ENCODE measurements at places on chromosomes 3 and 15.

- DNase-seq: peak; percentile 69
These were observed 25.8 kb downstream of the SPSB4 start for GRCh38 chr3:141076797-141077571.

DNA sequence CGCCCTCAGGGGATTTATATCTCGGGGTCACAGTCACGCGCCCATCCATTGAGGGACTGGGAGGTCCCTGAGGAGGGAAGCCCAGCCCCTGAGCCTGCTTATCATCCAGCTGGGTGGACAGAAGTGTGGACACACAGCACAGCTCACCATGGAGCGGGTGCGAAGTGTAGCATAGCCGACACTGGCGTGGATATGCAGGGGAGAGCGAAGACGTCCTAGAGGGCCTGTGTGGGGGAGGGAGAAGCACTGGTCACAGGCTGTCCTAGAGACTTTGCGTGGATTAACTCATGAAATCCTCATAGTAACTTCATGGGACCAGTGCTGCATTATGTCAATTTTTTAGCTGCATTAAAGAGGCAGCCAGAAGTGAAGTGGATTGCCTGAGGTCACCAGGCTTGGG, 26.1 kb upstream of the PLXND1 start:
- no peak for DNase-seq

GRCh38 chr3:172239218-172239790, 199.9 kb downstream of the FNDC3B start:
- no peak for DNase-seq

- peak; percentile 69 for DNase-seq
These were observed 29.6 kb downstream of the PSTPIP1 start for GRCh38 chr15:77024273-77025082.

DNA sequence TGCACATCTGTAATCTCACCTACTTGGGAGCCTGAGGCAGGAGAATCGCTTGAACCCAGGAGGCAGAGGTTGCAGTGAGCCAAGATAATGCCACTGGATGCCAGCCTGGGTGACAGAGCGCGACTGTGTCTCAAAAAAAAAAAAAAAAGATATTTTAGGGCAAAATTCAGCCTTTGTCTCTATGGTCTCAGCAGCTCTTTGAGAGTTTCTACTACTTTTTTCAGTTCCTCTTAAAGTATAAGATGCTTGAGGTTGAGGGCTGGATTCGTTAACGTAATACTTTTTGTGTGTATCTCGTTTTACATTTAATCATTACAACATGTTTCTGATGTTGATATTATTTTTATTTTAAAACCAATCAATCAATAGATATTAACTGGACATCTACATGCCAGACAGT, 381.2 kb upstream of the TBL1XR1 start:
- no peak for DNase-seq

DNA sequence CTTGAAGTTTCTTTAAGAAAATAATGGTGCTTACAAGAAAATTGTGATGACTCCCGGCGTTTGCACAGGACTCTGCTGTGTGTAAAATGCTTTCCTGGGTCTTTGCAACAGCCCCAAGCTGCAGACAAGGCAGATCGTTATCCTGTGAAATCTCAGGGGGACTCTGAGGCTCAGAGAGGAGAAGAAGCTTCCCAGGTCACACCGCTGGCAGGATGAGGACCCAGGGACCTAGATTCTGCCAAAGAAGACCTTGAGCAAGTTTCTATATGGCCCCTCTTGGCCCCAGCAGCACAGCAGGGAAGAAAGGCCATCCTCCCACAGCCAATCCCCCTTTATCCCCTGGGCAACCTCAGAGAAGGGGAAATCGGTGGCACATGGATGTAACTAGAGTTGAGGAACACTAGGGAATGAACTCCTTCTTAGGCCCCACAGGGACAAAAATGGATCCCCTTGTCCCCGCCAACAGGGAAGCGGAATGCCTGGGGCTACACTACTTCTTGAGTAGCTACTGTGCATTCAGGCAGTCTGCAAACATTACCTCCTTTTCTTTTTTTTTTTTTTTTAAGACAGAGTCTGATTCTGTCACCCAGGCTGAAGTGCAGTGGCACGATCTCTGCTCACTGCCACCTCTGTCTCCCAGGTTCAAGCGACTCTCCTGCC, 72.8 kb downstream of the CPN2 start:
- DNase-seq: no peak

- no peak for DNase-seq
These were observed 40.7 kb downstream of the KLF15 start for GRCh38 chr3:126316501-126316939.

- DNase-seq: no peak
These were observed 358.3 kb downstream of the SHQ1 start for GRCh38 chr3:72489901-72490300.

- no peak for DNase-seq
These were observed 193.9 kb upstream of the THRB start for GRCh38 chr3:24688446-24689148.

DNA sequence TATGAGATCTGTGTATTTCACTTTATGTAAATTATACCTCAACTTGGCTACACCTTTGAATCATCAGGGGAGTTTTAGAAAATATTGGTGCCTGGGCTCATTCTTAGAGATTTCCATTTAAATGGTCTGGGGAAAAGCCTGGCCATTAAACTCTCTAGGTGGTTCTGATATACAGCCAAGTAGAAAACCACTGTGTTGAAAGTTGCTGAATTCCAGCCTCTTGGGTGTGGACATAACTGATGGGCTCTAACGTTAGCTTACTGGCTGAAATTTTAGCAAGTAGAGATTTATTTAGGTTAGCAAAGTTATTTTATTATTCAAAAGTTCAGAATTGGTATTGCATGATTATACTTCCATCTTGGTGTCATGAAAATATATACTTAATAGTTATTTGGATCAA, 84.1 kb downstream of the ATG7 start:
- no peak for DNase-seq

- no peak for DNase-seq
These were observed 5.7 kb downstream of the DNAH12 start for GRCh38 chr3:57538465-57538864.

GRCh38 chr3:29949940-29950616, 656.3 kb upstream of the TGFBR2 start:
- no peak for DNase-seq

DNA sequence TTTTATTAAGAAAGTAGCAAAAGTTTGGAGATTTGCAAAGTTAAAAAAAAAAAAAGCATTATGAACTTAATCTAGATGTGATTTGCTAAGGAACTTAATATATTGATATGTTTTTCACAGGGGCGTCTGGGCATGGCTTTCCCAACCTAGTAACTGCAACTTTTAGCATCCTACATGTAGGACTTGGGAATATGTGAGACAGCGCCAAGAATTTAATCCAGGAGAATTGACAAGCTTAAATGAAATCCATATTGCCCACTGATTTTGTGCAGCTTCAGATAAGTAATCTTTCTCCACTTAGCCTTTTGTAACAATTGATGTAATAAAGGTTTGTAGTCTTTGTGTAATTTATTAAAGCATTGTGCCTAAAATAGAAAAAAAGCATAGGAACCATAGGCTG, 982 bp upstream of the GABPB1 start:
- DNase-seq: peak; percentile 23

DNA sequence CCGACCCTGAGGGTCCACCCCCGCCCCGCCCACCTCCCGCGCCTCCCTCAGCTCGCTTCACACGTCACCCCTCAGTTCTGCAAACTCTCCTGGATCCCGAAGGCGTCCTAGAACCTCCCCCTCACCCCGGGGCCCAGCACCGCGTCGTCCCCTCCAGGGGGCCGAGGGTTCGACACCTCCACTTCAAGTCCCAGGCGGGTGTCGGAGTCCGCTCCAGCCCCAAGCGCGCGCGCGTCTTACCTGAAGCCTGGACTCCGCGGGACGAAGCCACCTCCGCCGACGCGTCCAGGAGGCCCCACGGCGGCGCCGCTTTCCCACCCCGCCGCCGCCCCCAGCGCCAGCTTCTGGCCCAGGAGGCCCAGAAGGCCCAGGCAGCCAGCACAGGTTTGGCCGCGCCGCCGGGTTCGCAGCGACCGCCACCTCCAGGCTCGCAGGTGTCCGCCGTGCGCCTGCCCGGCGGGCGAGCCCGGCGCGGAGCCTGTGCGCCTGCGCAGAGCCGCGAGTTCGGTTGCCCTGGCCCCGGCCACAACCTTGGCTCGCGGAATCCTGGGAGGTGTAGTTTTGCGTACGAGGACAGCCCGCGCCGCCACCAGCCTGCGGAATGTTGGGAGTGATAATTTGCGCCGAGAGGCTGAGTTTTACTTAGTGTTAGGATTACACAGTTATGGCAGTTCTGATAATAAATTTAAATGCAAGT, at the start of gene POMGNT2:
POMGNT2 (minus strand) TSS at position 484 of the 697 bp plus-strand sequence. CDS start 24,648 bp downstream, outside the sequence.
- DNase-seq: peak; percentile 93

DNA sequence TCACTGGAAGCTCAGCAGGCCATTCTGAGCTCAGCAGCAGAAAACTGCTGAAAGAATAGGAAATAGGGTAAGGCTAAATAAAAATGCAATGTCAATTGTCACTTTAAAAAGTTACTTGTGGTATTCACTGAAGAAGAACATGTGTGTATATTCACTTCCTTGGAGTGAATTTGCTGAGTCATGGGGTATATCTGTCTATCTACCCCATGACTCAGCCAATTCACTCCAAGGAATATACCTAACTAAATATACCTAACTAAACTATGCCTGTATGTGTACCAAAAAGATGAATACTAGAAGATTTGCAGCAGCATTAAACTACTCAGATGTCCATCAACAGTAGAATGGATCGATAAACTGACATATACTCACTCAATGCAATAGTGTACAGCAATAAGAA, 69.5 kb upstream of the KCNAB1 start:
- DNase-seq: no peak

DNA sequence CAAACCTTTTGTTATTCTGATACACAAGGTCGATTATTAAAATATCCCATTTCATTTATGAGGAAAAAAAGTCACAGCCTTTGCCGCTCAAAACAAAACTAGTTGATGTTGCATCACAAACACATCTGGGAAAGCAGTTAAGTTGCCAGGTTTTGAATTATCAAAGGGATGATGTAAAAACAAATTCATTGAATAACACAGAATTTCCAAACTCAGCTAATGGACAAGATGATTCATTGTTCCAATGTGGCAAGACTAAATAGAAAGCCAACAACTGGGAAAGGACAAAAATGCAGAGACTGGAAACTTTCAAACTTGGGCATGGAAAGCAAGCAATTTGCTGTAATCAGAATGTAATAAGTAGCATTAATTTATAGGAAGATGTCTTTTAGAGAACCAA, 610.0 kb upstream of the ZNF385D start:
- DNase-seq: no peak

DNA sequence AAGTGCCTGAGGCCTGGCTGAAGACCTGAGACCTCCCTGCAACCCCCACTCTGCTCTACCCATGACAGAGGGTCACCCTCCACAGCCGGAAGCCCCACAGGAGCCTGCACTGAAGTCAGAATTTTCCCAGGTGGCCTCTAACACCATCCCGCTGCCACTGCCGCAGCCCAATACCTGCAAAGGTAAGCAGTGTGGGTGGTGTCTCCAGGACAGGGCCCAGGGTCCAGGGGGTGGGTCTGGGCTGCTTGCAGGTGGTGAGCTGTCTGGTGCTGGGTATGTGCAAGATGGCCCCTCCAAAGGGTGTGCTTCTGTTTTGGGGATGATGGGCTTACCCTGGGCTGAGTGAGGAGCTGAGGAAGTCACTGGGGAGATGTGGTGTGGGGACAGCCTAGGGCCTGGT, 69.9 kb downstream of the FBLN2 start:
- DNase-seq: no peak

DNA sequence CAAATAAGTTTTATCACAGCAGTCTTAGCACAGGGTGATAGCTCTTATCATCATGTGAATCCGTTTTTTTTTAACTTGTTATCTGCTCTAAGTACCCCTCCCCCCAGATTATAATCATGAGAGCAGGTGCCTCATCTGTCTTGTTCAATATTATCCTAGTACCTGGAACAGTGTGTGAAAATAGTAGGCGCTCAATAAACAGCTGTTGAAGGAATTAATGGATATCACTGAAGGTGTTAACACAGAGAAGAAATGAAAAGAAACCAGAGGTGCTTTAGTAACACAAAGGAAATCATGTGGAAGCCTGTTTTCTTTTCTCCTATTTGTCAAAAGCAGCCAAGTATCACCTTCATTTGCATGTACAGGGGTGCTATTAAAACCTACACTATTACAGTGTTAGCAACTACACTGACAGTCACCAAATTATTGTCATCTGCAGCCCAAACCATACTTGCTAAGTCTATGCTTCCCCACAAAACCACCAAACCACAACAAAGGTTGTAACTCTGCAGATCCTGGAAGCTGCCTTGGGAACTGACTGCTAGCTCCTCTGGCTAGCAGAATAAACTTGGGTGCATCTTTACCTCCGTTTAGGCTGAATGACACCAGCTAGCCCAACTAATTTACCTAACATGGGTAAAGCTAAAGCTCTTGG, 2.9 kb downstream of the XPC start:
- peak; percentile 29 for DNase-seq
